Stimulated activated CD4-positive, alpha-beta T cell treated with anti-CD3 and anti-CD28 coated beads, Interleukin-1b, Interleukin-23, amount 100 ng/mL, for 4 hours (primary cell): ENCODE measurements at places on chromosomes 11 and 22.

GRCh38 chr11:78427615-78428265, 10.1 kb upstream of the GAB2 start:
- no peak for DNase-seq

GRCh38 chr22:42793848-42794405, 63.1 kb downstream of the ARFGAP3 start:
- DNase-seq: no peak

DNA sequence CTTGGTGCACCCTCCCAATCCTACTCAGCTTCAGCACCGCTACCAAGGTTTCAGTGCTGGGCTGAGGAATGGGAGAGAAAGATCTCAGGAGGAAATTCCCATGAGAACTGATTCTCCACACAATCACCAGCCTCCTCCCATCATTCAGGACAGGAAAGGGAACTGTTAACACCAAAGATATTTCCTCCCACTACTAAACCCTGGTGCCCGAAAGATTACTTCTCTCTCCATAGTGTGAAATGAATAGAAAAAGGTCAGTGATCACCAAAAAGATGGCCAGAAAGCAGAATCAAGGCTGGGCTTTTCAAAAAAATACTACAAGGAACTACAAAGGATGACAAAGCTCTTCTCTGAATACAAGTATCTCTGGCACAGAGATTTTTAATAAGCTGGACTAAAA, 26.1 kb downstream of the TCIRG1 start:
- DNase-seq: no peak

DNA sequence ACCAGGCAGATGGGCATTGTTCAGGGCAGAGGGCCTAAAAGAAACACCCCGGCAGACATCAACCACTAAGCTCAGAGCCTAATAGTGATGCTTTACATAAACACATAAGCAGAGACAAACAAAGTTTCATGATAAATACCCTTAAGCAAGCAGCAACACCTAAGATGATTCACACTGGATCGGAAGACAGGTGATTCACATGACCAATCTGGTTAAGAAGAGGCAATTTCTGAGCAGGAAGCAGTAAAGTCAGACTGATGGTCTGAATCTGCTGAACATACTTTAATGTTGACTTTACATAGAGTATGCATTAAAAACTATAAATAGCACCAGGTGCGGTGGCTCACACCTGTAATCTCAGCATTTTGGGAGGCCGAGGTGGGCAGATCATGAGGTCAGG, 56.1 kb downstream of the SYN3 start:
- no peak for DNase-seq

GRCh38 chr11:3189196-3189843, 24.2 kb upstream of the OSBPL5 start:
- DNase-seq: no peak

DNA sequence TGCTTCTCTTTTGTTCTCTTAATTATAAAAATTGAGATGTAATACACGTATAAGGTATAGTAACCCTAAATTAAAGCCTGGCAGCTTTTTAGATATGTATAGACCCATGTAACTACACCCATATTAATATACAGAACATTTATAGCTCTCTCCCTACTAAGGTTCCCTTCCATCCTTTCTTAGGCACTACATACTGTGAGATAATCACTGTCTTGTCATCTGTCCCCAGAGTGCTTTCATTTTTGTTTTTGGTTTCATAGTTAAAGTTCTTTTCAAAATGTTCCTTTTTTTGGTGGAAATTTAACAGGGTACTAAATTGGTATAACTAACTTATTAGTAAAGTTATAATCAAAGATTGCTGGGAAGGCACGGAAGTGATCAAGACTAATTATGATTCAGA, 49.2 kb downstream of the MTMR3 start:
- DNase-seq: no peak

GRCh38 chr11:130480186-130480585, 31.7 kb downstream of the ADAMTS15 start:
- no peak for DNase-seq

DNA sequence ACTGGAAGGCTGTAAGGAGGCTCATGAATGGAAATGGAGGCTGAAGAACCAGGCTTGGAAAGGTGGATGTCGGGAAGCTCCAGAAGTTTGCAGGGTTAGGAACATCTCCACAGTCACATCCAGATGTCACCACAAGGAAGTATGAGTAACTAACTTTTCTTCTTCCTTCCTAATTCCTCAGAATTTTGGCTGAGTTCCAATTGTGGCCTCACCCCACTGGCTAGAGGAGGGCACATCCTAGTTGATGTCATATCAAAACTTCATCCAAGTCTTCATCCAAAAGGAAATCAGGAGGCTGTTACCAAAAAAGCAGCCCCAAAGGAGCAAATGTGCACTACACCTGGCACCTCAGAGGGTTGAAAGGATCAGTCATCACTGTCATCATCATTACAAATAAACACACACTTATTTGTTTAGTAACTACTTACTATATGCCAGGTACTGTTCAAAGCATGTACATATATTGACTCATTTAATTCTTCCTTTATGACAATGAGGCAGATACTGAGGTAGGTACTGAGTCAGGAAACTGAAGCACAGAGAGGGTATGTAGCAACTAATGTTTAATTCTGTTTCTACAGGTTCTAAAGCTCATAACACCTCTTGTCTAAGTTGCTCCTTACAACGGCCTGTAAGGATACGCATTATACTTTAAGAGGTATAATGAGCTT, 7.3 kb upstream of the PTPN5 start:
- no peak for DNase-seq
